ENCODE measurements at places on chromosomes 6 and 20.

GRCh38 chr6:166413491-166413951, 30.8 kb upstream of the MPC1 start:
- DNase-seq: no peak

DNA sequence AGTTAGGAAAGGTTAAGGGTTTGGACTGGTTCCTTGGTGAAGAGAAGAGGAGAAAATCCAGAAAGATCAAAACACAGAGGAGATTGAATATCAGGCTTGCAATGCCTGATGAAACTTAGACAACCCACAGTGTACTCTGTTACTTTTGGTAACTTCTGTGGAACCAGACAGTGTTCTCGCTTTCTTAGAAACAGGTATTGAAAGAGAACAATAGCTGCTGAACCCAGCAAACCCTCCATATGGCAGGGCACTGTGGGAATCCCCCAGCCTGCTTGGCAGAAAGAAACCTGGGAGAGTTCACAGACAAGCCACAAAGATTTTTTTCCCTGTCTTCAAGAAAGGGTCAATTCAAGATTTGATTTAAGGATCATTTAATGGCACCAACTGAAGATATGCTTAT, 342.8 kb downstream of the FOXA2 start:
- no peak for DNase-seq

GRCh38 chr6:157732007-157732406, 91.0 kb upstream of the SNX9 start:
- no peak for DNase-seq

DNA sequence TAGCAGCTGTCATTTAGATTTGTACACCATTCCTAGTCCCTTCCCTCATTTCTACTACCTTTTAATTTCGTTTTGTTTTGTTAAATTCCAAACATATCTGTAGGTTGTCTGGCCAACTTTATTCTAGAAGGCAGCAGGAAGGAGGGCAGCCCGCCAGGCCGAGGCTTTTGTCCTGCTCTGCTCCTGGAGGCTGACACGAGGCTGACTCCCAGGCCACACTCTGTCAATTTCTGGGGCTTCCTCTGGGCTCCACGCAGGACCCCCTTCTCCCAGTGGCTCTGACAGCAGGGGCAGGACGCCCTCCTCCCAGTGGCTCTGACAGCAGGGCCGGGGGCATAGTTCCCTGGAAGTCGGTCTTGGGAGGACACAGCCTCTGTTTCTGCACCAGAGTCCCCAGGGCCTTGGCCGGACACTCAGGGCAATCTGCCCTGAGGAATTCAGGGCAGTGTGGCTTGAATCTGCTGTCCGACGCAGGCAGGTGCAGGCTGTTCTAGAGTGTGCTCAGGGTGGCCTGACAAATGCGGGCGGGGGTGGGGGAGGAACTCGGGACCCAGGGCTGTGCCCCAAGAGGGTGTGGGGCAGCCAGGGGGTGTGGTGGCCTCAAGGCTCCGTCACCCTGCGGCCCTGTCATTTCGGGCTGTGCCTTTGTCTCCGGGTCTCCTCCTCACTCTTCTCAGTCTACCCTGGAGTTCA, 11.8 kb downstream of the SMOC2 start:
- no peak for DNase-seq

GRCh38 chr6:54188846-54189245, 77.6 kb downstream of the MLIP start:
- no peak for DNase-seq

DNA sequence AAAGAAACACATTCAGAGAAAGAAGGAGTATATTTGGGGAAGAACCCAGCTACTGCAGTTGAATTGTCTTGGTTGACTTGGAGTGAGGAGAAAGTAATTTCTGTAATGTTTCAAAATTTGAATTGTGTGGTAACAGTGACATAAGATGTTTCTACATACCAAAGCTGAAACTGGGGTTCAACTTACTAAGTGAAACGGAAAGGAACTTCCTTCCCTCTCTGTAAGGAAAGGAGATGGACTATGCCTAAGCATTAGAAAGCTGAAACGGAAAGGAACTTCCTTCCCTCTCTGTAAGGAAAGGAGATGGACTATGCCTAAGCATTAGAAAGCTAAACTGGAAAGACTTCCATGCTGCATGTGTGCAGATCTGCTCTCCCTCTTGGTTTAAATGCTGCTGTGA, 46.0 kb downstream of the HUS1B start:
- no peak for DNase-seq

DNA sequence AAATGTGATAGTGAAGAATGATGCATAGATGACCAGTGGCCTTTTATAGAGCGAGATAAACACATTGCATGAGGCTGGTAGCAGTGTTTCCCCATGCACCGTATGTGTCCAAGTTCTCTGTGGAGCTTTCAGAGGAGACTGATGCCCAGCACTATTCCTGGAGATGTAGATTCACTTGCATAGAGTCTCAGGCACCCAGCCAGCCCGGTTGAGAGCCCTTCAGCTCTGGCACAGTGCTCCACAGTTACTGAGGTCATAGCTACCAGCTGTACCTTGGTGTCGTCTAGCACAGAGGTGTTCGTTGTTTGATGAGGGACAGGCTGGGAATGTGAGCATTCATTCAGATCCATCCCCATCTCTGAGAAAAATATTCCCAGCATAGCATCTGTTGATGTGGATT, 328.9 kb downstream of the FARS2 start:
- DNase-seq: no peak

DNA sequence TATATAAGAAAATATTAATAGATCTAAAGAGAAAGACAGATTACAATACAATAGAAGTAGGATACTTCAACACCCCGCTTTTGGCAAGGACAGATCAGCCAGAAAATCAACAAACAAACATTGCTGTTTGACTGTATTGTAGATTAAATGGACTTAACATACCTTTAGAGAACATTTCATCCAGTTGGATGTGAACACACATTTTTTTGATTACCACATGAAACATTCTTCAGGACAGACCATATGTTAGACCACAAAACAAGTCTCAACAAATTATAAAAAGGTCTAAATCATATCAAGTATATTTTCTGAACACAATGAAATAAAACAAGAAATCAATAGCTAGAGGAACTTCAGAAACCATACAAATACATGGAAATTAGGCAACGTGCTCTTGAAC, 148.2 kb downstream of the TRMT11 start:
- DNase-seq: no peak

DNA sequence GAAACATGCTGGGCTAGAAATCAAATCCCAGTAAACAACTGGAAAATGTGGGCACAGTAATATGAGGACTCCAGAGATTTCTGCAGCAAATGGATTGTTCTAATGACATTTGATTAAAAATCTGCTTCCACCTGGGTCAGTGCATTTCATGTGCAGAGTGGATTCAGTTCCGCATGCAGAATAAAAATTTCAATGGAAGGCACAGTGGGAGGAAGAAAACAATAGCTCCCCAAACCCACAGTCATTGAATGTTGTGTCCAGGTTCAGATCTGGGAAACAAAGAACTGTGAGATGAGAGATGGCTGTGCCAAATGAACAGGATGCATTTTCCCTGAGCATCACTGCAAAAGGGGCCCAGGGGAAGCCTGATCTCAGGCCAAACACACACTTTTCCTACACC, 403.1 kb downstream of the BTBD9 start:
- no peak for DNase-seq

DNA sequence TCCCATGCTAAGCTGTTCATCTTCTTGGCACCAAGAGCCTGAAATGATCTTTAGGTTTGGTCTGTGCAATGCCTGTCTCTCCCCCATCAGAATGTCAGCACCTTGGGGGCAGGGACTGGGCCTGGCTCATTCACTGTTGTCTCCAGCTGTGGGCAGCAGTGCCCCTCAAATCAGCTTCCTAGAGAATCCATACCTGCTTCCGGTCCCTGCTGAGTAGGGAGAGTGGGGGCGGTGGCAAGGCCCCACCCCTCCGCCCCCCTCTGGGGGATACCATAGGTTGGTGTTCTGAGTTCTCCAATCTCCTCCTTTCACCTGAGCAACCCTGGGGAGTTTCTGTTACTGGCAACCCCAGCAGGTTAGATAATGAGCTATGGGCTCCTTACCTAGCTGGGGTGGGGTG, 19.2 kb upstream of the SPDEF start:
- no peak for DNase-seq

- no peak for DNase-seq
Measured at GRCh38 chr6:1893470-1894130, 283.9 kb downstream of the FOXC1 start.

DNA sequence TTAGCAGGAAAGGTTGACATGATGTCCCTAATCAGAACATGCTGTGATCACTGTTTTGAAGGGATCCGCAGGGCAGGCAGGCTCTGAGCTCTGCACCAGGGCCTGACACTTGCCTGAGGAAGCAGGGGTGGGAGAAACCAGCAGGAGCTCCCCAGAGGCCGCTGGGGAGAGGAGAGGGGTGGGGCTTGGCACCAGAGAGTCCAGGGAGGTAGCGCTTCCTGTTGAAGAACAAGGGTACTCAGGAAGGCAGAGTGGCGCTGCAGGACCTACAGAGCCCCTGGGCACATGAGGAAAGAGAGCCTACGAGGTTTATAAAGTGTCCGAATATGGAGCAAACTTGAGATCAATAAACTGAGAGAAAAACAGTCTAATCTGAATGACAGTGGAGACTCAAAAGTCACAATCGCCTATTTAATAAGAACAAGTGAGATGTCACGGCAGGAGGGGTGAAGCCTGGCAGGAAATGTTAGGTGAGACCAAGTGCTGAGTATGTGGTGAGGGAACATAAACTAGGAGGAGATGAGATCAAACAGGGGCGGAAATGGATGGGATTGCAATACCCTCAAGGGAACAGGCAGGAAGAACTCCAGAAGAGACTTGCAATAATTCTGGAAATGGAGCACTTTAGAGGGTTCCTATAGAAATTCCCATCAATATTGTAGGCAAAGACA, 5.8 kb upstream of the TBXT start:
- DNase-seq: no peak

GRCh38 chr20:50788045-50788991, 6.5 kb upstream of the BCAS4 start:
- no peak for DNase-seq
